ENCODE measurements at places on chromosomes 11 and 22. TPM values are rescaled to one million over a fixed set of nuclear protein-coding genes. Genes with fewer than 3 reads are reported as not detected.

Gene CADM1
- total RNA-seq = 0.81 TPM

Gene CCDC15
- 3.8 TPM for total RNA-seq

Gene RASSF10
- total RNA-seq = under 0.01 TPM

Gene GRAP2
- 0.06 TPM for total RNA-seq

Gene KIRREL3
- not detected for total RNA-seq
